ENCODE measurements at places on chromosomes 4 and X. TPM values are rescaled to one million over a fixed set of nuclear protein-coding genes. Genes with fewer than 3 reads are reported as not detected.
A peak's percentile ranks its signal among the peaks of the same experiment; 100 is the strongest.

HPGD gene
- 4.2 TPM for total RNA-seq

DNA sequence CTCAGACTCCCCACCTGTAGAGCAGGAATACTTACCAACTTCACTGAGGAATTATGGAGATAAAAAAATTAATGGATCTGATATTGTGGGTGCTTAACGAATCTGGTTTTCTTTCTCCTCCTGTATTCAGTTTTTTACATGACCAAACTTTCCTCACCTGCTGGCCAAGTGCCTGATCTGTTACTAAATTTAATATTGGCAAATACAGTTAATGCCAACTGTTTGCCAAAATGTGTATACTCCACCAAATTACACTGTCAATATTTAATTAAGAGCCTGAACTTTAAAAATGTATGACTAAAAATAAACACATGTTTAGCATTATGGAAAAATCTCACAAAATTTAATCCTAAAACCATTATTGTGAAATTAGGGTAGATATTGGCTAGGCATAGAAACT, 3.3 kb downstream of the PGRMC2 start:
- no peak for DNase-seq

- DNase-seq: no peak
Measured at GRCh38 chr4:121200795-121201472, 36.8 kb upstream of the TNIP3 start.

GRCh38 chr4:151202381-151202780, 74.6 kb upstream of the PRSS48 start:
- DNase-seq: no peak

DNA sequence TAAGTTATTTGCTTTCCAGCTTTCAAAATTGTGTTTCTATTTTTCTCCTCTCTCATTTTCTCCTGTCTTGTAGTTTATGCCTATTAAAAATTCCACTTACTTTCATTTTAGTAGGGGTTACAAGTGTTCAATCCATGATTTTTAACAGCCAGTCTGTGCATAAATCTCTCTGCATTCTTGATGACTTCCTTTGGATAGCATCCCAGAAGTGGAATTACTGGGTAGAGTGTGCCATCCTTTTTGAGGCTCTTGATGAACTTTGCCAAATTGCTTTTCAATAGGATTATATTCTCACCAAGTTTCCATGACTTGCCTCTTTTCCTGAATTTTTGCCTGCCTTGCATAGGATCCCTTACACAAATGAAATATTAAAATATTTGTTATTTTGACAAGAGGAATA, 58.5 kb downstream of the DIPK2B start:
- DNase-seq: no peak

DNA sequence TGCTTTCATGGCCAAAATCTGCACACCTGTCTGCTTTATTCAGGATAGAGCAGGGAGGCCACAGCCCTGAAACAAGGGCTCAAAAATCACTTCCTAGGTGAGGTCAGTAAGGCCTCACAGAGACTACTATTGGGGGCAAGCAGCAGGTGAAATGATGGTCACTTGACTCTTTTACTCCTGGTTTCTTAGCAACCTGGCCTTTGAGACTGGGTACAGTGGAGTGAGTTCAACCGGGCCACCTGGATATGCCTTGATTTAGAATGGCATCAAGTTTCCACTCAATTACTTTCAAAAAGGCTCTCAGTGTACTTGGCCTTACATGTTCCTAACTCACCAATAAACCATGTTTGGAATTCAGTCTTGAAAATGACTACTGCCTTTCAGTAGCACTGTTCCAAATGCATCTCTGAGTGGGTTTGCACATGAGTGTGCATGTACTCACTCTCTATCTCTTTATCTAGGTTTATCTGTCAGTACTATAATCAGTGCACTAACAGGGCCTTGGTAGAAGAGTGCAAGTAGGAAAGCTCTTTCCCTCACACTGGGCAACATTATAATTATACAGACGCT, 388.2 kb downstream of the OPHN1 start:
- peak; percentile 0 for DNase-seq

- peak; percentile 3 for DNase-seq
Measured at GRCh38 chrX:76987381-76987780, 459.8 kb upstream of the FGF16 start.

DNA sequence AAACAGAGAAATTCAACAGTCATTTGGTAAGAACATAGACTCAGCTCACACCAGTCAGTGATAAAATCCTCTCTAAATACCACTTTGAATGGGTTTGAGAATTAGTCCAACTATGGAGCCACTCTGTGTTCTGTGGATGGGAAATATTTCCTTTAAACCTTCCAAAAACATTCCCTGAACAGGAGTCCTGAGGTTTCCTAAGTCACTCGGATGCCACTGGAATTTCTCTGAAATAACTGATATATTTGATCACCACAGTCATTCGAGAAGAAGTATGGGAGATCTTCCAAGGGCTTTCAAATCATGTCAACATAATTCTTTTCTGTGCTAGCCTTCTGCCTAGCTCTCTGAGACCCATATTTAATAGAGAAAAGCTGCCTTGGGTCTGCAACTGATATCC, 958.6 kb downstream of the STIM2 start:
- no peak for DNase-seq

DNA sequence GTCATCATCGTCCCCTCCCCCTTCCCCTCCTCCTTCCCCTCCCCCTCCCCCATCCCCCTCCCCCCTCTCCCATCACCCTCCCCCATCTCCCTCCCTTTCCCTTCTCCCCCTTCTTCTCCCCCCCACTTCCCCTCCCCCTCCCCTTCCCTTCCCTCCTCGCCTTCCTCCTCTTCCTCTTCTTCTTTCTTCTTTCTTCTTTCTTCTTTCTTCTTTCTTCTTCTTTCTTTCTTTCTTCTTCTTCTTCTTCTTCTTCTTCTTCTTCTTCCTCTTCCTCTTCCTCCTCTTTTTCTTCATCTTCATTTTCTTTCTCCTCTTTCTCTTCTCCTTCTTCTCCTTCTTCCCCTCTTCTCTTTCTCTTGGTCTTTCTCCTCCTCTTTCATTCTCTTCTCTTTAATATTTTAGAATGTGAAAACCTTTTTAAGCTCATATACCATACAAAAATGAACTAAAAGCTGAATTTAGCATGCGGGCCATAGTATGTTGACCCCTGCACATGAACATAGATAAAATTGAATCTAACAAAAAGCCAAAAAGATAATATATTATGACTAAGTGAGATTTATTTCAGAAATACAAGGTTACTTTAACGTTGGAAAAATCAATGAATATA, 20.5 kb upstream of the AFM start:
- no peak for DNase-seq

DNA sequence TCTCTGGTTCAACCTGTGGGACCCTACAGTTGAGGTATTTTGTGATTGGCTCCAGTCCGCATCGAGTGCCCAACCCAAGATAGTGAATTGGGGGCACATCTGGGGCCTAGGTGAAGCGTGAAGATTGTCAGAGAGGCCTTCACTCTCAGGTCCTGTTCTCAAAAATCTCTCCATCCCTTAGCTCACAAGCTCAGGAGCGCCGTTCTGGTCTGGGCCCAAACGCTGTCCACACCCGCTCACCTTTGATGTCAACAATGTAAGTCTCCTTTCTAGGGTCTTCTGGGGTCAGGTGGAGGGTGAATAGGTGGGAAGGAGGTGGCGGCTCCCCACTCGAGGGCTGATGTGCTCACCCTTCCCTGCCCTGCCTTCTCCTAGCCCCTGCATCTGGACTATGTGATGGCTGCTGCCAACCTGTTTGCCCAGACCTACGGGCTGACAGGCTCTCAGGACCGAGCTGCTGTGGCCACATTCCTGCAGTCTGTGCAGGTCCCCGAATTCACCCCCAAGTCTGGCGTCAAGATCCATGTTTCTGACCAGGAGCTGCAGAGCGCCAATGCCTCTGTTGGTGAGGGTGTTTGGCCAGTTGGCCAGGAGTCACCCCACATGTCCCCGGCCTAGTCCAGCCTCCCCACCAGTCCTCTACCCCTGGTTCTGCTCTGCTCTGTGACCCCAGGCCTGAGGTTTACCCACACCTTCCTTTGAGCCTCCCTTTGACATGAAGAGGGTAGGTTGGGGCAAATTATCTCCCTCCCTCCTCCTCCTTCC, 7.6 kb upstream of the CDK16 start:
- no peak for DNase-seq
